Activated T-helper 9 cell treated with anti-CD3 and anti-CD28 coated beads, Interleukin-2, amount 50 U/mL, for 16 hours (primary cell): ENCODE measurements at places on chromosomes 5 and 9.

DNA sequence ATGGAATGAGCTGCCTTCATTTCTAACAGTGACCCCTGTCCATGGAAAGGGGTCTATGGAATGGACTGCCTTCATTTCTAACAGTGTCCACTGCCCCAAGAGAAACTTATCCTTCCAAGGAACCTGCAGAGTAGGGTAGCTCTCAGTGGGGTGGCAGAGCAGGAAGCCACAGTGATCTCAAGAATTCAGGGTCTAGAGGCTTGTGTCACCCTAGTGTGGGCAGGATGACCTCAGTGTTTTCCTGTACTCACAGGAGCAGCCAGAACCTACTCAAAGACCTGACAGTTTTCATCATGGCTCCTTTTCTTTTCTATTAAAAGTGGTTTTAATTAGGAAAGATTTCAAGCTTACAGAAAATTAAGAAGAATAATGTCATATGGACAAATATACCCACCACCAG, 27.5 kb downstream of the SEC61B start:
- DNase-seq, result no peak

- DNase-seq, result no peak
These were observed 8.7 kb downstream of the SLC6A19 start for GRCh38 chr5:1209896-1210776.

- DNase-seq, result no peak
These were observed 106.7 kb downstream of the PCSK5 start for GRCh38 chr9:75997206-75997605.

GRCh38 chr5:171770153-171770552, 15.5 kb upstream of the SMIM23 start:
- DNase-seq, result no peak
